ENCODE measurements at places on chromosomes 7 and 10.

- DNase-seq = peak; percentile 76
These were observed 198.9 kb downstream of the REEP3 start for GRCh38 chr10:63720072-63720537.

GRCh38 chr10:73873838-73874215 is 528 bp downstream of the CAMK2G start:
- DNase-seq = no peak

DNA sequence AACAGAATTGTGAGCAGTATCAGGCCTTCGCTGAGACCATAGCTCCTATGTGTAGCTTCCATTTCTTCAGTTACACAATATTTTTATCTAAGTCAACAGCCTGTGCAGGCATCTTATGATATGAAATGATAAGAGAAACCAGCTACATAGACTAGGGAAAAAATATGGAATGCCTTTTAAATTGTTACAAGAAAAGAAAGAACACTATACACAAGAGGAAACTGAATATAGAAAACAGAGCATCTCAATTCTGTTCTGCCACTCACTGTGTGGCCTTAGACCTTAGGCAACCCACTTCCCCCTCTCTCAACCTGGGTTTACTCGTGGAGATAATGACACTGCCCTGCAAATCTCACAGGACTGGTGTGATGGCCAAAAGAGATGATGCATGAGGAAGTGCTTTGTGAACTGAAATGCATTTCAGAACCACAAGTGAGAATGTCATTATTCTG is 132.9 kb downstream of the LRRN3 start:
- no peak for DNase-seq

- no peak for DNase-seq
These were observed 22.6 kb upstream of the ICA1 start for GRCh38 chr7:8284606-8285005.

DNA sequence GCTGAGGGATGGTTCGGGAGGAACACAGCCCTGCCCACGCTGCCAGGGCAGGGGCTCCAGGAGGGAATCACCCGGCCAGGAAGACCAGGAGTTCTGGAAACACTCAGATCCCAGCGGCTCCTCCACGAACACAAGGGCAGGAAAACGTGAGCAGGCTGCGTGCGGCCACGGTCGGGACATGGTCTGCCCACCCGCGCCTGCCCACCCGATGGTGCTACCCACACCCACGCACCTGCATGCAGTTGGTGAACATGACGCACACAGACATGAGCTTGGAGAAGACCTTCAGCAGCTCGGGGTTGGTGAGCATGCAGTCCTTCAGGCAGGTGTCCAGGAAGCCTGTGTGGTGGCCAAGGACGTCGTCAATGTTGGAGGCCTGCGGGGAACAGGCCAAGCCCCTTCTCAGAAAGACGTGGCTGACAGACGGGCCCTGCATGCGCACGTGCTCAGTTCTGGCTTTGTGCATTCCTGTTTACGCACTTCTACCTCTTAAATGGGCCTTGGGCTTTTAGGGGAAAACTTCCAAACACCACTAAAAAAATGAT is 6.2 kb upstream of the ADAM8 start:
- DNase-seq = no peak

GRCh38 chr10:44864051-44864450 is 47.1 kb upstream of the TMEM72 start:
- no peak for DNase-seq

GRCh38 chr10:125782054-125782453 is 6.4 kb upstream of the MMP21 start:
- DNase-seq = no peak

- DNase-seq = no peak
These were observed 462.0 kb downstream of the GRM8 start for GRCh38 chr7:126790763-126791162.

- DNase-seq = no peak
These were observed 84.6 kb downstream of the CH25H start for GRCh38 chr10:89122433-89123051.

DNA sequence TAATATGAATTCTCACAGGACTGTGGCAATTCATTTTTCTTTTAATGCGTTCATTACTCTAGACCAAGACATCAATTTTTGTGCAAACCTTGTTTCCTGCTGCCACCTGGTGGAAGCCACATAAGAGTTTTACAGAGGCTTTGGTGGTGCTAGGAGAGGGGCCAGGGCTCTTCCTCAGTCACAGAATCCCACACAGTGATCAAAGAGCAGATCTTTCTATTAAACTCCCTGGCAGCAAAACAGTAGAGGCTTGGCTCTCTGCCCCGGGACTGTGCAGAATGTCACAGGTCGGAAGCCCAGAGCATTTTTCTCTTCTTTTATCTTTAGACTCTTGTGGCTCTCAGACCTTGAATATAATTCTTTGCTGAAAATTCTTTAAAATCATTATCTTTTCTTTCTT is 506.4 kb upstream of the C7orf33 start:
- no peak for DNase-seq

DNA sequence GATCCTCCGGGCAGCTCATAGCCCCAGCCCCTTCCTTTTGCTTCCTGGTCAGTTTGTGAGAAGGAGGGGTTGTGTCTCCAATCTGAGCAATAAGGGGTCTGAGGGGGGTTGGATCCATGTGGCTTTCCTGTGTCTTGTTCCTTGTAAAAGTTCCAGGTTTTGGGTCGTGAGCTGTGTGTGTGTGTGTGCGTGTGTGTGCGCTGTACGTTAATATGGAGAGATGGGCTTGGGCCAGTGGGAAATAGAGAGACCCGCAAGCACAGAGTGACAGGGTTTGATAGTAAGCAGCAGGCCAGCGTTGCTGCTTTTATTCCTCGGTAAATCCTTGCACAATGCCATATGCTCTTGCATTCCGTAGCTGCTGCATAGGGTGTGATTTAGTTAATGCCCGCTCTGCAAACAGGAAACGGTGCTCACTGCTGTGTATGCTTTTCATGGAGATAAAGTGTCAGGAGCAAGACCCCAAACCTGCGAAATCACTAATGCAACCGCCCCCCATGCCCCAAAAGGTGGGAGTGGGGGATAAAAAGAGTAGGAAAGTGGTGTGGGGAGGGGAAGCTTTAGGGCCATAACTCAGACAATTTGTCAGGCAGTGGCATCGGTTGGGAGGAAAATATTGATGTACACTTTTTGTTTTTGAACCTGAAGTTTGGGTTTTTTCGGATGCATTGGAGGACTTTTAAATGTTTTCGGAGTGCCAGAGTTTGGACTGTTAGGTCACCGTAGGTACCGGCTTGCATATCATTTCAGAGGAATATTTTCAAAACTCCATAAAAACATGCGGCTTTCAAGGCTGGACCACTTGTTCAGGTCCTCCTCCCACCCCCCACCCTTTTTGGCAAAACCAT is 108.7 kb downstream of the TCF7L2 start:
- no peak for DNase-seq

- DNase-seq = no peak
These were observed 131.6 kb upstream of the KLF14 start for GRCh38 chr7:130865408-130866236.

- no peak for DNase-seq
These were observed 111.6 kb downstream of the NOC3L start for GRCh38 chr10:94251098-94251497.

GRCh38 chr10:131817866-131818509 is 82.8 kb upstream of the PPP2R2D start:
- no peak for DNase-seq

GRCh38 chr7:24921362-24921679 is 58.7 kb downstream of the OSBPL3 start:
- DNase-seq = no peak

GRCh38 chr7:73738220-73738611 is 386 bp downstream of the ABHD11 start:
- peak; percentile 70 for DNase-seq

DNA sequence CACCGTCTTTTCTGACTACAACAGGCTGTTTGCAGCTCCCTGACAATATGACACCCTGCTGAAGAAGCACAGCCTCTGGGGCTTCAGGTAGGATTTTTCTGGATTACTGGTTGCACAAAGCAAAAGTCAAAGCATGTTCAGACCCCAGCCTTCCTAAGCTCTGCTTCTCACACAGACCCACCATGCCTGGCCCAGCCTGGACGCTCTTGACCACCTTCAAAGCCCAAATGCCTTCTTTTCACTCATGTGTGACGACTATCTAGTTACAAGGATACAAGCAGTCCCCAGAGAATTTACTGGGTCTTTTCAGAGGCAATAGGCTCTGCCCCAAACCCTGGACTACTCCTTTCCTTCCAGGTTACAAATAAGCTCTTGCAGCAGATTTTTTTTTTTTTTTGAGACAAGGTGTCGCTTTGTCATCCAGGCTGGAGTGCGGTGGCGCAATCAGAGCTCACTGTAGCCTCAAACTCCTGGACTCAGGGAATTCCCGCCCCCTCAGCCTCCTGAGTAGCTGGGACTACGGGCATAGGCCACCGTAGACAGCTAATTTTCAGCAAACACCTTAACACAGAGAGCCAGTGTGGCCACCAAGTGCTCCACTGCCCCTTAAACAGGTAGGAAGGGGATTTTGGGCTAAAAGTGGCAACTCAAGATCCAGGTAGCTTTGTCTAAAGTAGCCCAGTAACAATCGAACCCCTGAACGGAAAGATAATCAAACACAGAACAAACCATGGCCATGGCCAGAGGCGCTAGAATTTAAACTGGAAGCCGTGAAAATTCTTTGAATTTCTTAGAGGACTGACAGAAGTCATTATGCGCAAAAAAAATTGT is 16.2 kb downstream of the SVIL start:
- DNase-seq = no peak

GRCh38 chr7:4069268-4070095 is 612.6 kb upstream of the FOXK1 start:
- no peak for DNase-seq

GRCh38 chr10:114281461-114281860 is 42.4 kb downstream of the VWA2 start:
- no peak for DNase-seq

DNA sequence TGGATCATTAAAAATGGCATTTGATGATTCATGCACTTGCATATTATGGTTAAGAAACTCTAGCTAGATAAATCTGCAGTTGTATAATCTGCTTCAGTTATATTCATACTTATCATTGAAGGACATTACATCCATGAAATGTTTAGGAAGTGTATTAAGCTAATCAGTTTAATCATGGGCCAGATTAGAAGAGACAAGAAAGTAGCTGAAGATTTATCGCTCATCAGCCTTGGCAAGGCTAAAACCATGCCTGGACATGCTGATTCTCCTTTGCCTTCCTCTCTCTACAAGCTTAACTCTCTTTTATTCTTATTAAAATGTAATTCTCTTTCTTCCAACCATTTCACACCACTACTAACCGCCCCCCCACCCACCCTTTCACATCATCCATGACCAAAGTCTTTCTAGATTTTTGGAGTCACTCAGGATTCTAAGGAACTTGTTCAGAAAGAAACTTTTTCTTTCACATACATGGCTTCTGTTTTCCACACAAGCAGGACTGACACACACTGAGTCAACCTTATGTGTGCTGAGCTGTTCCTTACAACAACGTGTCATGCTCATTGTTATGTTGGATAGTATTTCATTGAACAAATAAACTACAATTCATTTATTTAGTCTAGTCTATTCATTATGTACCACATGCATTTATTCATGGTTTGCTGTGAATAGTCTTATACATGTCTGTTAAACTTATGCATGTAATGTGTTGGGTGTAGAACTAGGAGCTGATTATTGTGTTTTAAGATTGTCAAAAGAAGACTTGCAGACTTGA is 227.3 kb upstream of the SP8 start:
- no peak for DNase-seq

GRCh38 chr7:13603661-13604060 is 385.8 kb downstream of the ETV1 start:
- no peak for DNase-seq

DNA sequence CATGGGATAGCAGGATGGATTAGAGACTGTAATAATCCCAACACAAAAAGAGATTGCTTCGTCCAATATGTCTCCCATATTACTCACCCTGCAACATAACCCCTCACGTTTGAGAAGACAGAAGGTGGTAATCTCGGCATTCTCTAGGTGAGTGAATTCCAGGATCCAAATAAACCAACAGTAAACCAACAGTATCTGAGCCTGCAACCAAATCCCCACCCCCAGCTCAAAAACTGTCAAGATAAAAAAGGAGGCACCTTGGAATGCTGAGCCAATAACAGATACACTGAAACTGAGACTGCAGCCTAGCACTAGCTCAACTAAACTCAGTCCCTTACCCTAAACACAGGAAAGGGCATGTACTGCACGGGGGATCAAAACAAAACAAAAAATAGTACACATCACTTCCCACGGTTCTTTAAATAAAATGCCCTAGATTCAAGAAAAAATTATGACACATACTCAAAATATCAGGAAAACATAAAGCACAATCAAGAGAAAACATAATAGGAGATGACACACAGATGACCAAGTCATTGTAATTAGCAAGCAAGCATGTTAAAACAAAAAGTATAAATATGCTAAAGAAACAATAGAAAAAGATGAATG is 28.0 kb downstream of the IPMK start:
- no peak for DNase-seq

DNA sequence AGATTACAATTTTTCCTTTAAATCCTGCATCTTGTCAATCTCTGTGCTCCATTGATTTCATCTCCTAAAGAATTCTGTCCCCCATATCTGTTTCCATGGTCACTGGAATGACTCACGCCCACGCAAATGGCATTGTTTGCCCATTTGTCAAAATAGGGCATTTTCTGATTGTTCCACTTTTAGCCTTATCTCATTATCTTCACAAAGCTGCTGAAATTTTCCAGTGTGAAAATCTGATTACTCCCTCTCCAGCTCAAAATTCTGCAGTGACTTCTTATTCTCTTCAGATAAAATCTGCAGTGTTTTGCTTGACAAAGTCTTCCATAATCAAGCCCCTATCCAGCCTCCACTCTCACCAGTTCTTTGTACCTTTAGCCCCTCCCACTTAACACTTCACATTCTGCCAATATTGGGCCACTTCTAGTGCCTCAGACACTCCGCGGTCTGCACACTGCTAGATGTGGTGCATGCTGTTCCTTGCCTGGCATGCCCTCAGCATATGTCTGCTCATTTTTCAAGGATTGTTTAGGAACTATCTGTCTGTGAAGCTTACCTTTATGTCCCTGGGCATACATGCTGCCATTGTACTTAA is 33.9 kb upstream of the CTTNBP2 start:
- no peak for DNase-seq

GRCh38 chr7:102205915-102206314 is 80.8 kb upstream of the SH2B2 start:
- no peak for DNase-seq

DNA sequence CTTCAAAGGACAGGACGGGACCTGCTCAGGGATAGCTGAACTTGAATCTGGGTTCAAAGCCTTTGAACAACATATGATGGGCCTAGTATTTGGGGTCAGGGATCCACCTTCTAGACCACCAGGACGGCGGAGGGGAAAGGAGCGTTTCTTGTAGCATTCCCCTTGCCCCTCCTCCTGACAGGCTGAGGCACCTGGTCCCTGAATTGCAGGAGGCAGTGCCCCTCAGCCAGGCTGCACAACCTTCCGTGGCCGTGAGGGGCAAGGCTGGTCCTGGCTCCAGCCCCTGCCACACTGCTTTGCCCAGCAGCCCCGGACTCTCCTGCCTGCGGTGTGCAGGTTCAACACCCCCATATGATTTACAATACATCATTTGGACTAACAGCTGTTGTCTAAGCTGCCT is 58.1 kb downstream of the INSIG1 start:
- DNase-seq = no peak

GRCh38 chr7:50308532-50309385 is 4.2 kb downstream of the IKZF1 start:
- DNase-seq = no peak

Data from CD4-positive, alpha-beta T cell treated with Interleukin-1 beta for 1 hour (primary cell).